Activated CD8-positive, alpha-beta memory T cell treated with anti-CD3 and anti-CD28 coated beads for 1 hour (primary cell): ENCODE measurements at places on chromosomes 7 and 10.

- no peak for DNase-seq
Observed at GRCh38 chr10:89301232-89301631, 614 bp upstream of the IFIT2 start.

DNA sequence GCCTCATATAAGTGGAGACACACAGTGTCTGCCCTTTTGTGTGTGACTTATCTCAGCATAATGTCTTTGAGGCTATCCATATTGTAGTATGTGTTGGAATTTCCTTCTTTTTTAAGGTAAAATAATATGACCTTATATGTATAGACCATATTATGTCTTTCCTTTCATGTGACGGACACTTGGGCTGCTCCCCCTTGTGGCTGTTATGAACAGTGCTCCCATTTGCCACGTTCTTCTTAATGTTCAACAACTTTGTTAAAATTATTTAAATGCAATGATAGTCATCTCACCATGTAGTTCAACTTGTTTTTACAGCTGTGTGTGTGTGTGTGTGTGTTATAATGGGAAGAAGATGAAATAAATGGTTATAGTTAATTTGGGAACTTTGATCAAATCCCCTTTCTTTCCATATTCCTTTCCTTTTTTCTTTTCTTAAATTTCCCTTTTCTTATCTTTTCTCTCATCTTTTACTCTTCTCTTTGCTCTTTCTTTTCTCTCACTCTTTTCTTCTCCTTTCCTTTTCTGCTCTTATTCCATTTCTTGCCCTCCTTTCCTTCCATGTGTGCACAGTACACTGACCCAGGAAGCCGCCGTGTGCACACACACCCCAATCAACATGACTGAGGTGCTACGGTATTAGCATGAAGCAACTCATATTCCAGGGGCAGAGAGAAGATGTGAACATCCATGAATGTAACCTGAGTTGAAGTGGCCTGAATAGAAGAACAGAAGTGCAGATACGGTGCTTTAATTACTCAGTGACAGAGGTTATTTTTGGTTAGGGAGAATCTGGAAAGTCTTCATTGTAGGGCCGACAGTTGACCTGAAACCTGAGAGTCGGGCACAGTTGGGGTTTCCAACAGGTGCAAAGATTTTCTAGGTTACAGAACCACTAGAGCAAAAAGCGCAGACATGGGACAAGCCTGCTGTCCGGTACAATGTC is 596.6 kb downstream of the SDK1 start:
- no peak for DNase-seq

GRCh38 chr10:95363303-95363912 is 72.6 kb upstream of the PDLIM1 start:
- DNase-seq, result no peak

DNA sequence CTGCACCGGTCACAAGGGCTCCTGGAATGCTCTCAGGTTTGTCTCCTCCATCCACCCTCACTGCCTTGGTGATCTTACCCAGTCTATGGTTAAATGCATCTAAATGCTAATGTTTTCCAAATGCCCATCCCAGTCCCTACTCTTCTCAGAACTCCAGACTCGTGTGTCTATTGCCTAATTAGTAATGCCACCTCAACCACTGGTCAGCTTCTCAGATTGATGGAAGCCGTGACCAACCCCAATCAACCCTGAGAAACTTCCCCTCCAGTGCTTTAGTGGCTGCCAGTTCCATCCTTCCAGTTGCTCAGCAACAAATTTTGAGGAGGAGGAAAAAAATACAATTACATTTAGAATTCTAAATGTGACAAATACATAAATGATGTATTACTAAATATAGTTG is 18.6 kb downstream of the NUDCD3 start:
- no peak for DNase-seq
